Kidney (tissue), 22 donors: ENCODE measurements at places on chromosomes 5 and 9.
A peak's percentile ranks its signal among the peaks of the same experiment; 100 is the strongest.

- peak; percentile 71 for DNase-seq
These were observed 112.6 kb upstream of the NFIL3 start for GRCh38 chr9:91536211-91536691.

DNA sequence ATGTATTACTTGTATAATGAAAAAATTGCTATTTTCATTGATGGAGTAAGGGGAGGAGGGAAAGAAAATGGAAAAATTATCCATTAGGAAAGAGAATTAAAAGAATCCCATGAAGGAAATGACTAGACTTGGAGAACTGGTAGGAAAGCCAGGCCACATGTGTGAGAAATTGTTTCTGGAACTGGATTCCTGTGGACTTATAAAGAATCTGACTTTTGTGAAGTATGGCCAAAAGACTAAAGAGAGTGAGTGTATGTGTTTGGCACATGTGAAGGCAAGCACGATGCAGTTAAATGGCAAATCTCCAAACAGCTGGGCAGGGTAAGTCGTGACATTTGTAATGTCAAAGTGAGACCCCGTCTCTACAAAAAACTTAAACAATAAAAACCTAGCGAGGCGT, 89.4 kb downstream of the MTX3 start:
- no peak for DNase-seq

DNA sequence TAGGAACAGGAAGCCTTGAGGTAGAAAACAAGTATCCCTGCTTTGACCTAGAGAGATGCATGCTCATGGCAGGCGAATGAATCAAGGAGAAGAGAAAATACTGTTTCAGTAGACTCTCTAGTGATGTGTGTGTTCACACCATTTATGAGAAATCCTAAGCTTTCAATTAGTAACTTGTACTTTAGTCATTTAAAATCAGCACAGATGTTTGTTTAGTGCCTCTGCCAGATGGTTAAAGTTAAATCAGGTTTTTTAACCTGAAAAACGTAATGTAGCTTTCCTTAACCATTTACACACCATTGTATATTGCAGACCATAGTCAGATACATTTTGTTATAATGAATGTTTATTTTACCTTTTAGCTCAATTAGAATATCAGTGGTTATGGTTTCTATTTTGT, 5.0 kb downstream of the TJP2 start:
- DNase-seq, result no peak

- no peak for DNase-seq
These were observed 32.1 kb upstream of the TCF7 start for GRCh38 chr5:134082264-134082992.

DNA sequence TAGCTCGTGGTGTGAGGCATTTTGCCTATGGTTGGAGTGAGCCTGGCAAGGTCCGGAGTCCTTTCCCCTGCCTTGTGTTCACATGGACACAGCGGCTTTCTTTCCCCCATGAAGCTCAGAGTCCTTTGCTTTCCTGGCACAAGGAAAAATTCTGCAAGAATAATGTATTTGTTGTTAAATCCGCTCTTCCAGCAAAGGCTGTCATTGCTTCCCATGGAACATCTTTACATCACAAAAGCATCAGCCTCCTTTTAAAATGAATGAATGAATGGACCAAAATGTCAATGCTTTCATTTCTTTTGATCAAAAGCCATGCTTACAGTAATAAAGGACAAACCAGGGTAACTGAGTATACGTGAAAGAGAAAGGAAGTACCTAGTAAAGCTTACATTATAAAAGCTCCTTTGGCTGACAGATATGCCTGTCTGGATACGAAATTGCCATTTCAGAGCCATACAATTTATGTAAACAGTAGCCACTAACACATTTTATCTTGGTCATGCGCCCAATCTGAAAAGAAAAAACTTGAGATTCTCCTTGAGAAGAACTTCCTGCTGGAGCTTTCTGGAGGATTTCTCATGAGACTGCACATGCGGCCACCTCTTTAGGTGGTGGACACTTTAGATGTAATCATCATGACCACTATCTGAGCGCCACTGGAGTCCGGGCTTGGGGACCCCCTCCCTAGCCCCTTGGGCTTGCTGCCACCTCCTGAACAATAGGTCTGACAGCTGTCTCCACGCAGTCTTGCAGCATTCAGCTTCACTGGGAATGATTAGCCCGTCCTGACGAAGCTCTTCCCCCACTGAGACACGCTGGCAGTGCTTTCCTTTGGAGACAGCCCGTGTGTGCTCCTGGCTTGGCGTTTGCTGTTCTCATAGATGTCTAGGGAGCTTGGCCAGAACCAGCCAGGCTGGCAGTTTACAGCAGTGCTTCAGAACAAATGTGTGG, 355.9 kb downstream of the ADAMTS6 start:
- no peak for DNase-seq

DNA sequence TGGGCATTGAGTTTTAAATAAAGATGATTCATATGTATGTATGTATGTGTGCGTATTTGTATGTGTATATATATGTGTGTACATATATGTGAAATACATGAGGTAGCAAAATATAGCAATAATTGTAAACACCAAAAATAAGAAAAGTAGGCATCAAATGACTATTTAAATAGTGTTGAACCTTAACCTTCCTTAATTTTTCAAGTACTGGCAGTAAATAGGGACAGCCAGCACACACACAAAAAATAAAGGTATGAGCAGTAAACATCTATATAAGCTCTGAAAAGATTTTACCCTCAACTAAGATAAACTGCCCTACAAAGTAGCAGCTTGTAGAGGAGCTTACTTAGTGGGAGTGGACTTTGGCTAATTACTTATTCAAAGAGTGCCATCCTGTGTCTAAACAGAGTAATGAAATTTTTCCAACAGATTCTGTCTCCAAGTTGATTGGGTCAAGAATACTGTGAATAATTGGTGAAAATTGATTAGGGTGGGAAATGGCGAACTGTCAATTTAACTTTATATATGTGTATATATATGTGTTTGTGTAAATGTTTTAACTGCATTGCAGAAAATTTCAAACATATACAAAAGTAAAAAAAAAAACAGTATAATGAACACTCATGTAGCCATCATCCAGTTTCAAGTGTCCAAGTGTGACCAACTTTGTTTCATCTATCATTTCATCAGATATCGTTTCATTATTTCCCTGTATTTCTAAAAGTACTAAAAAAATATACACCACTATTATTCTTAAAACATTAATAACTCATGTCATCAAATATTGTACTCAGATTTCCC, 2.0 kb upstream of the ADAMTS6 start:
- DNase-seq, result no peak

DNA sequence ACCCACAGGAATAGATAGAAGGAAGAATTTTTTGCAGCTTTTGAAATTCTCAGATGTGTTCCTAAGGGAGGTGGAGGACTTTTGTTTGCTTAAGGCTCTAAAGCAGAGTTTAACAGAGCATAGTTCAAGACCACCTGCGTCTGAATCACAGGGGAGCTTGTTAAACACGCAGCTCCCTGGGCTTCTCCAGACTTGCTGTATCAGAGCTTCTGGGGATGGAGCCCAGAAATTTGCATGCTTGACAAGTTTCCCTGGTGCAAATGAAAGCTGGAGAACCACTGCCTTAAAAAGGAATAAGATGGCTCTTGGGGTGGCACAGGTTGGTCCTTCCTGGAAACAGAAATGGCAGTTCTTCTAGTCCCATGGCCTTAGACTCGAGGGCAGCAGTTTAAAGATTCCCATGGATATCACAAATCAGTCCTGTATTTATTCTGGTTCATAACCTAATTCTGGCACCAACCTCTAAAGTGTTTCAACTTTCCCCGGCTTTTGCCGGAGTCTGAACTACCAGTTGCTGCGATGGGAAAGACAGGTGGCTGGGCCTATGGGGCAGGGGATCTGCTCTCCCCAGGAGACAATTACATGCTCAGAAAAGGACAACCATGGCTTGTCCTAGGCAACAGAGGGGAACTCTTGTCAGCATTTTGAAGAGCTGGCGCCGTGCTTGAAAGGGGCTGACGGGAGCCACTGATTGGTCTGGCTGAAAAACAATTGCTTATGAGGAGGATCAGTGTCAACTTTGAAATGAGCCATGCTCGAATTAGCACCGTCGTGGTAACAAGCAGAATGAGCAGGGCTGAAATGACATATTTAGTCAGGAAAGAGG, 599.6 kb downstream of the CCDC171 start:
- no peak for DNase-seq
